Sciatic nerve (tissue), 2 donors: ENCODE measurements at places on chromosomes 2 and 18.

DNA sequence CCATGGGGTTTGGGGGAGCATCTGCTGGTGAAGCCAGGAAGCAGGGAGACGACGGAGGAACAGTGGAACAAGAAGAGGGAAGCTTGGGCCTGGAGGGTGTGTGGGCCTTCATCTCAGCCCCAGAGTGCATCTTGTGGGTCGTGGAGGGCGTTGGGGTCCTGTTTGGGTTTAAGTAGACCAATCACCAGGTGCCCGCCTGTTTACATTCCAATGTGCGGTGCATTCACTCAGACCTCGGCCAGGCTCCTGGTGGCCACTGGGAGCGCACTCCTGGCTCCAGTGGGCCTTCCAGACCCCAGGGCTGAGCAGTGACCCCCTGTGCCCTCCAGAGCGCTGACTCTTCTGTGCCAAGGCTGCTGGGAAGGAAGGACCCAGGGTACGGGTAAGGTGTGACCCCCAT lies 293.7 kb downstream of the NDUFA10 start:
- peak; percentile 39 for DNase-seq

DNA sequence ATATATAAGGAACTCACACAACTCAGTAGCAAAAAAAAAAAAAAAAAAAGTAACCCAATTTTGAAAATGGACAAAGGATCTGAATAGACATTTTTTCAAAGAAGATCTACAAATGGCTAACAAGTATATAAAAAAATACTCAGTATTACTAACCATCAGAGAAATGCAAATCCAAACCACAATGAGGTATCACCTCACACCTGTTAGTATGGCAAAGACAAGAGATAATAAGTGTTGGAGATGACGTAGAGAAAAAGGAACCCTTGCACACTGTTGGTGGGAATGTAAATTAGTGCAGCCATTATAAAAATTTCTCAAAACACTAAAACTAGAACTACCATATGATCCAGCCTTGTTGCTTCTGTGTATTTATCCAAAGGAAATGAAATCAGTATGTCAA lies 5.8 kb upstream of the CNDP1 start:
- no peak for DNase-seq

DNA sequence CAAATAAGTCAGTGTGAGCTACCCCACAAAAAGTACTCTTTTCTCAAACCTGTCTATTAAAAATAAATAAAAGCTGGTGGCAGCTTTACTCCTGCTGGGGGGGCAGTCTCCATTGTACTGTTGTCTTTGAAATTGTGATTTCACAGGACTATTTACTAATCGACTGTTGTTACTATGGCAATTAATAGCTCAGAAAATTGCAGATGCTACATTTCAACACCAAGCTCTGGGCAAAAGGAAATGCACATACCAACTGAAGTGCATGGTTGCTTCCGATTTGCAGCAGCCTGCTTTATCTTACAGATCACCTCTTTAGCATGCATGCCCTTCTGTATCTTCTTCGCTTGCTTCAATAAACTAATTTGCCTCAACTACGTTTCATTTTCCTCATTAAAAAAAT lies 117.6 kb upstream of the DAPL1 start:
- DNase-seq = no peak

DNA sequence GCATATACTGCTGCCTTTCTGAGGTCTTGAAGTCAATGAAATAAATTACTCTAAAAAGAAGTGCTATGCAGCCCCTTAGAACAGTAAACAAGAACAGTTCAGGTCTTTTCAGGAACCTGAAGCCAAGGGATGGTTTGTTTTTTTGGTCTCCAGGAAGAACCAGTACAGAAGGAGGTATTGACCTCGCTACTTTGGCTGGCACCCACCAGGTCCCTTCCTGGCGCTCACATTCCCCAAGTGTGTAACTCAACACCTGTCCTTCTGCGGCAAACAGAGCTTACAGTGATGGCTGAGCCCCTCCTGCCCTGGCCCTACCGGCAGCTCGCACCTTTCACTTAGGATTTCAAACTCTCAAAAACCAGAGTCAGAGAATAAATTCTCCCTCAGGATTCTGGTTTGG lies 51.9 kb downstream of the SETBP1 start:
- DNase-seq = no peak

GRCh38 chr2:16691261-16691660 lies 25.6 kb upstream of the CYRIA start:
- DNase-seq = no peak

- no peak for DNase-seq
These were observed 1494.6 kb upstream of the DDX18 start for GRCh38 chr2:116319935-116320334.
